ENCODE measurements at places on chromosomes 5 and 9. TPM values are rescaled to one million over a fixed set of nuclear protein-coding genes. Genes with fewer than 3 reads are reported as not detected.

IGIP gene
- 1.5 TPM for total RNA-seq

FAT2 gene
- total RNA-seq, result not detected

FAM153A gene
- total RNA-seq, result 106 TPM

DROSHA gene
- total RNA-seq, result 28.8 TPM

STPG3 gene
- total RNA-seq, result not detected

KCTD16 gene
- not detected for total RNA-seq

TMEM174 gene
- not detected for total RNA-seq

BARX1 gene
- 0.17 TPM for total RNA-seq

FOXD4 gene
- total RNA-seq, result 0.20 TPM

WNK2 gene
- total RNA-seq, result 0.19 TPM

RNF180 gene
- not detected for total RNA-seq

ANXA2R gene
- total RNA-seq, result 48.9 TPM

SURF1 gene
- total RNA-seq, result 45.9 TPM

PIP5KL1 gene
- 2.9 TPM for total RNA-seq

CLIC3 gene
- 2.1 TPM for total RNA-seq

CDC25C gene
- not detected for total RNA-seq

BAAT gene
- total RNA-seq, result not detected

Data from CD4-positive, alpha-beta T cell (primary cell).